ENCODE measurements at places on chromosomes 16 and 17. TPM values are rescaled to one million over a fixed set of nuclear protein-coding genes. Genes with fewer than 3 reads are reported as not detected.

GRCh38 chr16:50316848-50317630, 50.7 kb downstream of the ADCY7 start:
- no peak for DNase-seq

Gene AANAT
- polyA plus RNA-seq, result not detected

Gene ST6GALNAC2
- polyA plus RNA-seq, result 1.0 TPM

- DNase-seq, result no peak
These were observed 87.0 kb downstream of the CDH13 start for GRCh38 chr16:82713778-82714177.

GRCh38 chr17:8421571-8421970, 14.1 kb upstream of the NDEL1 start:
- DNase-seq, result no peak

GRCh38 chr17:48620461-48621139, 5.5 kb upstream of the HOXB8 start:
- no peak for DNase-seq

- DNase-seq, result no peak
These were observed 117.5 kb downstream of the BANP start for GRCh38 chr16:88068476-88069396.

- DNase-seq, result no peak
These were observed 37.3 kb upstream of the ABR start for GRCh38 chr17:1217089-1217385.

DNA sequence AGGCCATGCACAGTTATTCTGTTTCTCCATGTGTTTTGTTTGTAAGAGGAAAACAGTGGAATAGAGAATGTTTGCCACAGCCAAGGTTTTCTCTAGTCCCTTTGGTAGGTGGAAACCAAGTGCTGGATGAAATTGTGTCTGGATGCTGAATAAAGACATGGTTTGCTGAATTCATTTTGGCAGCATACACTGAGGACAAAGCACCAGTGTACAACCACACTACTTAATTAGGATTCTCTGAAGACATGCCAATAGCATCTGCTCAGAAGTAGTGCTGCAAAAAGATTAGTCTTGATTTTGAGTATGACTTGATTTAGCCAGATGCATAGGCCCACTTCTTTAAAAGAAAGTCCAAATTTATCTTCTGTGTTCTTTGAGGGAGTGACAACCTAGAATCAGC, 230.5 kb upstream of the CACNG5 start:
- DNase-seq, result no peak

GRCh38 chr17:61379457-61380216, 20.0 kb upstream of the TBX2 start:
- DNase-seq, result no peak

DNA sequence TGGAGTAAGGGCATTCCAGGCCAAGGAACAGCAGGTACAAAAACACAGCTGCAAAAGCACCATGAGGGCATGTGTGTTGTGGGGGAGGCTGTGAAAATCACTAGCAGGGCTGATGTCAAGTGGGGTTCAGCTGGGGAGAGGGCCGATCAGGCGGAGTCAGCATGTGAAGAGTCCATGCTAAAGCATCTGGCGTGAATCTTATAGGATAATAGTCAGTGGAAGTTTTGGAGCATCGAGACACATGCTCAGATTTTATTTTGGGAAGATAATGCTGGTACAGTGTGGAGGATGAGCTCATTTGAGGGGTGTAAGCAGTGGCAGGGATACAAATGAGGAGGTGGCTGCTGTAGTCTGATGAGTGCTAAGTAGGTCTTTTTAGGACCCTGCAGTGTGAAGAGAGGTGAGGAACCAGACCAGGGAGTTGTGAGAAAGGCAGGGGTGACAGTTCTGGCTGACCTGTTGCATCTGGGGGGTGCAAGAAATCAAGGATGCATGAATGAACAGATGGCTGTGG, 30.3 kb downstream of the MMD start:
- DNase-seq, result no peak

Gene TBC1D3H
- polyA plus RNA-seq, result not detected

DNA sequence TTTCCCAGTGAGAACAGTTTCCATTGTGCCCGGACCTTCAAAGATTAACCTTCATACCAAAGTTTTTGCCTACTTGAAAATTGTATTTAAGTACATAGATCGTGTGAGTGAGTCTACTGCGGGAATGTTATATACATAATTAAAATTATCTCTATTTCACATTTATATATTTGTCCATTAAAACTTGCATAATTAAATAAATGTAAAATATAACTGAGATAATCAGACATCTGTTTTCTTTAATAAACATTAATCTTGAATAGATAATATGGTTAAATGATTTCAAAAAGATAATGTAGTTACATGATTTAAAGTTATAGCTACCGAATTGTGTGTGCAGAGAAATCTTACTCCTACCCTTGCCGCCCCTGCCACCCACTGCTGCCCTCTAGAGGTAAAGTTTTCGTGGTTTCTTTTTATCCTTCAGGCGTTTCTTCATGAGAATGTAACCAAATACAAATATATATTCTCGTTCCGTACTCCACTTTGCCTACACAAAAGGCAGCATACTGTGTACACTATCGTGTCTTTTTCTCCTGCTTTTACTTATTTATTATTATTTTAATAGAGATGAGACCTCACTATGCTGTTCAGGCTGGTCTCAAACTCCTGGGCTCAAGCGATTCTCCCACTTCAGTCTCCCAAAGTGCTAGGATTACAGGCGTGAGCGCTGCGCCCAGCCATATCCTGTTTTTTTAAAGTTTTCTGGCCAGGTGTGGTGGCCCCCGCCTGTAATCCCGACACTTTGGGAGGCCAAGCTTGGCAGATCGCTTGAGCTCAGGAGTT, 35.6 kb downstream of the RPA1 start:
- DNase-seq, result peak; percentile 53

- DNase-seq, result no peak
These were observed 16.6 kb downstream of the MYO15B start for GRCh38 chr17:75604034-75604695.

DNA sequence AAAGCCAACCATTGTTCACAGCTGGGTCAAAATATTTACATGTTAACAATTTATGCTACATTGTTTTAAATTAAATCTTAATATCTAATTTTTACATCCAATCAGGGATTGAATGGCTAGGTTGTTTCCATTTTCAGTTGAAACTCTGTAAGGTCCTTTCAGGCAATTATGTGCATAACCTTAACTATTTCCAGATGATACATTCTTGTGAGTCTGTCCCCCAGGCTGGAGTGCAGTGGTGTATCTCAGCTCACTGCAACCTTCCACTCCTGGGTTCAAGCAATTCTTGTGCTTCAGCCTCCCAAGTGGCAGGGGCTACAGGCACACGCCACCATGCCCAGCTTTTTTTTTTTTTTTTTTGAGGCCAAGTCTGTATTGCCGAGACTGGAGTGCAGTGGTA, 10.4 kb downstream of the CDC42EP4 start:
- no peak for DNase-seq

DNA sequence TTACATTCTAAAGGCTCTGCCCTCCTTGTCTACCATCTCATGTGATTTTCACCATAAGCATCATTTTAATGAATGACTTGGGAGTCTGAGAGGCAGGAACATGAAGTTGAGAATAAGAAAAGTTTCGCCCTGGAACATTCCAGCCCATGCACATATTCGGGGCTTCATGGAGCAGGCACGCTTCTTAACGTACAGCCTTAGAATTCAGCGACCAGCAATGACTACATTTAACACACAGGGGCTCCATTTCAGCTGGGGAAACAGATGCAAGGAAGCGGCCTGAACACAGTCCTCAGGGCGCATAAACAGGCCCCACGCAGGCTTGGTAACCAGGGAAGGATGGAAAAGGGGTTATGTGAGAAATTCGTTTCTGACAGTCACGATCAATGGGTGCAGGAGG, 357.4 kb downstream of the SLC39A11 start:
- DNase-seq, result no peak

- DNase-seq, result no peak
These were observed 734 bp downstream of the PGAP3 start for GRCh38 chr17:39687101-39687545.

Gene P2RX5
- polyA plus RNA-seq, result 377 TPM

DNA sequence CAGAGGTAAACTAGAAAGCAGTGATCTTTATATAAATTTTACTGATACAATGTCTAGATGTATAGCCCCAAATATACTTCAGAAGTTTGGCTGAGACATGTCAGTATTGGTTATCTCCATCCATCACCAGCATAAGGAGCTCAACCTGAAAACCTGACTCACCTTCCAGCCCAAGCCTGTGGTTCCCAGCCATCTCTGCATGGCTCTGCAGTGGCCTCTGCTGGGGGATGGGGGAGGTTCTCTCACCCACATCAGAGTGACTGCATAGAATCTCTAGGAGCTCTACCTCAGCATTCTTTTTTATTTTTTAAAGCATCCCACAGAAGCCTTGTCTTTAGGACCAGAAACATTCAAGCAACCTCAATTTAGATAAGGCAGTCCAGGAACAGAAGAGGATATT, 27.3 kb downstream of the USP7 start:
- peak; percentile 44 for DNase-seq

DNA sequence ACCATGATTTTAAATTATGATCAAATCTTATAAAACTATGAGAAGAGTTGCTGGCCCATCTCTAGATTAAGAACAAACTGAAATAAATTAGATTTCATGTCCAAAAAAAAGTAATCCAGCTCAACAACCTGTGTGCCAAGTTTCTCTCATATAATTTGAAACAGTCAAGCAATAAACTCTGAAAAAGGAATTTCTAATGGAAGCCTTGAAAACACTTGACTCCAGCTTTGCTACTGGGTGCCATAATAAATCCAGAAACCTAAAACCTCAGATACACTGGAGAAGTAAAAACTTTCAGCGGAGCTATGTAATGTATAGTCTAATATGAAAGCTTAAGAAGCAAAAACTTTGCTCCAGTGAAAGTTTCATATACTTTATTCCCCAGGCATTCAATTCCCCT, 25.5 kb downstream of the RPGRIP1L start:
- no peak for DNase-seq

- DNase-seq, result no peak
These were observed 104.9 kb downstream of the ADCY9 start for GRCh38 chr16:4011225-4011939.

Gene KRT34
- not detected for polyA plus RNA-seq

DNA sequence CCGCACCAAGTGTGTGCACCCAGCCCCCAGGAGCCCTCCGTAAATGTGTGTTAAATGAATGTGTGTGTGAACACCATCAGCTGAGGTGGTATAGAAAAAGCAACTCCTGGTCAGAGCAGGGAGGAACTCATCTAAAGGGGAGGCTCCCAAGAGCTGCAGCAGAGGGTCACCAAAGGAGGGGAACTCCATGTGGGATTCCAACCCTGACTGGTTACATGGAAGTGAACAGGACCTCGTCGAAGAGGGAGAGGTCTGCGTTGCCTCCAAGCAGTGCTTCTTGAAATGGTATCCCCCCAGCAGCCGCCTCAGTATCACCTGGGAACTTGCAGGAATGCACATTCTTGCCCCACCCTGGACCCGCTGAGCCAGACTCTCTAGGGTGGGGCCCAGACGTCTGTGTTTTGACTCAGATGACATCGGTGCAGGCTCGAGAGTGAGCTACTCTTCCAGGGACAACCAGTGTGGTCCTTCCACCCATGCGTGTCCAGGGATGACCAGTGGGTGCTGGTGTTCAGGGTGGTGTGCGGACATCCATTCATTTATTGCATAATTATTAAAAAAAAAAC, 30.8 kb downstream of the ADCY9 start:
- DNase-seq, result no peak

DNA sequence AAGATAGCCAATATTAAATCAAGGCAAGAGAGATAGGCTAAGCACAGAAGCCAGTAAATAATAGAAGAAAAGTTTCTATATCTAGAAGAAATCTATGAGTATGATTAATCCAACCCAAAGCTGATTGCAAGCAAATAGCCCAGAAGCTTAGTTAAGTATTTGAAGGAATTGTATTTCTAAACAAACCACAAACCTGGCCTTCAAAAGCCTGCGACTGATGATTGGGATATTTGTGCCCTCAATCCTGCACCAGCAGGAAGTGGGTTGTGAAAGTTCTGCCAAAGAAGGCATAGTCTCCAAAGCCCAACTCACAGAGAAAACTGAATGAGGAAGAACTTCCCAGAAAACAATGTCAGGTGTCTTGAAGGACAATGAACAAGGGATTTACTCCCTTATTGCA, 114.5 kb upstream of the C17orf78 start:
- DNase-seq, result no peak

- no peak for DNase-seq
These were observed 69.9 kb downstream of the AKAP1 start for GRCh38 chr17:57154921-57155320.

Gene DNAI2
- not detected for polyA plus RNA-seq

- no peak for DNase-seq
These were observed 404.6 kb downstream of the MAF start for GRCh38 chr16:79195938-79196337.

Gene CHD9NB
- polyA plus RNA-seq, result 0.16 TPM

Gene BRICD5
- polyA plus RNA-seq, result not detected

DNA sequence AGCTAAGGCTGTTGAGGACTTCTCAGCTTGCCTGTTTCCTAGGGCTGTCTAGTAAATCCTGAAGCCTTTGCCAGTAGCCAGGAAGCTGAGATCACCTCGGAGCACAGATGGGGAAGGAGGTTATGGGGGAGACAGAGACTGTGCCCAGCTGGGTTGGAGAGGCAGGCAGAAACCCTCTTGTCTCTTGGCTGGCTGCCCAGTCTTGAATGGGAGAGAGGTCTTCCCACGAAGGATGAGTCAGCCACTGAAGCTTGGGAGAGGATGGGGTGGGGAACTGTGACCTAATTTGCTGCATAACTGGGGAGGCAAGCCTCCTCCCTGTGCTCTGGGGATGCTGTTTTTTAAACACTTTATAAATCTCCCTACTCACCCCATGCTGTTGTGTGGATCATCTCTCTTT, 69.8 kb downstream of the SHISA9 start:
- DNase-seq, result no peak

GRCh38 chr17:49327835-49328784, 33.9 kb downstream of the ZNF652 start:
- DNase-seq, result peak; percentile 47

GRCh38 chr16:28326881-28327610, 34.7 kb downstream of the SBK1 start:
- DNase-seq, result peak; percentile 68

- DNase-seq, result no peak
These were observed 6.8 kb upstream of the SERPINF2 start for GRCh38 chr17:1735834-1736347.

Gene LIG3
- 12.2 TPM for polyA plus RNA-seq

- DNase-seq, result peak; percentile 92
These were observed 945 bp downstream of the SGSH start for GRCh38 chr17:80219013-80219762.

DNA sequence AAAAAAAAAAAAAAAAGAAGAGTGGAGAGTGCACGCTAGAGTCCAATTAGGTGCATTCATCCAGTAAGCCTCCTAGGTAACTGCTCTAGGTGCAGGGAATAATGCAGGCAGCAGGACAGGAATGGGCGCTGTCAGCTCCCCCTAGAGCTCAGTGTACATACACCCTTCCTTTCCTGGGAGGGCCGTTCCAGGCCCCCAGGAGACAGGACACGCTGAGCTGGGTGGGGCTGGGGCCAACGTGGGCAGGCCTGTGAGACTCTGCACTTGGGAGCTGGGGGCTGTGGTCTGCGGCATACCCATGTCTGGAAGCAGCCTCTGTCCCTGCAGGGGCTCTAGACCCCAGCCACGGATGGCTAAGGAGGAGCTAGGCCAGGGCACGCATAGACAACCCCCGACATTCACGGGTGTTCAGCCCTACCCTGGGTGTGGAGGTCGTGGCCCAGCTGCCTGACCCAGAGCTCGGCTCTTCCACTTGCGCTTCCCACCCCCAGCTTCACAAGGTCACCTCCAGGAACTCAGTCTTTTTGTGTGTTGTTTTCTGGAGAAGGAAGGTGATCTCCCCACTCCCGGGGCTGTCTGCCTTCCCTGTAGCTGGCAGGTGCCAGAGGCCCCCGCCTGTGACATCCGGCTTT, 1.0 kb upstream of the ANTKMT start:
- DNase-seq, result no peak

- DNase-seq, result no peak
These were observed 8.0 kb downstream of the ENDOV start for GRCh38 chr17:80422981-80423380.

Gene NPIPB8
- polyA plus RNA-seq, result not detected

Measured in naive B cell (primary cell).